AG08396 (cell line): ENCODE measurements at places on chromosomes 5 and 9.
A peak's percentile ranks its signal among the peaks of the same experiment; 100 is the strongest.

GRCh38 chr5:53965459-53965858 is 344.9 kb downstream of the ARL15 start:
- no peak for DNase-seq

- no peak for DNase-seq
Observed at GRCh38 chr5:146640285-146640896, 124.4 kb upstream of the GPR151 start.

GRCh38 chr5:149030392-149030791 is 32.5 kb downstream of the SH3TC2 start:
- DNase-seq = peak; percentile 62

- no peak for DNase-seq
Observed at GRCh38 chr5:149773291-149774095, 43.4 kb downstream of the PPARGC1B start.
